ENCODE measurements at places on chromosomes 5 and 9.
A peak's percentile ranks its signal among the peaks of the same experiment; 100 is the strongest.

GRCh38 chr9:87113874-87114273 is 166.6 kb upstream of the GAS1 start:
- DNase-seq, result no peak

GRCh38 chr5:63125862-63126261 is 547.2 kb downstream of the LRRC70 start:
- DNase-seq, result peak; percentile 67

GRCh38 chr5:15835514-15835913 is 335.5 kb downstream of the FBXL7 start:
- peak; percentile 29 for DNase-seq

GRCh38 chr9:78301466-78301865 is 4.5 kb downstream of the PSAT1 start:
- DNase-seq, result peak; percentile 12

DNA sequence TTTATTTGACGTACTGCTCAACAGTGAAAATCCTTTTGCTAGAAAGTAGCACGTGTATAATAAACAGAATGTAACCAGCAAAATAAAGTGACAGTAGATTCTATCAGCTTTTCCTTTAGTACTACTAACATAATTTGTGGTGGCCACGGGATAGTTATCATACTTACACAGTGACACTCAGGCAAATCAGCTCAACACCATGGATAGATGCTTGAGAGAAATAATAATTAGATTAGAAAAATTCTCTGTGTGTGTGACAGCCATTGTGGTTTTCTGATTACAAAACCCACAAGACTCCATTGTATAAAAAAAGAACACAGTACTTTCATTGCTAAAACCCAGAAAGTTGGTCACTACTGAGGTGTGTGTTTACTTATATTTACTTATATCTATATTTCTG is 101.1 kb downstream of the MUSK start:
- DNase-seq, result peak; percentile 48

DNA sequence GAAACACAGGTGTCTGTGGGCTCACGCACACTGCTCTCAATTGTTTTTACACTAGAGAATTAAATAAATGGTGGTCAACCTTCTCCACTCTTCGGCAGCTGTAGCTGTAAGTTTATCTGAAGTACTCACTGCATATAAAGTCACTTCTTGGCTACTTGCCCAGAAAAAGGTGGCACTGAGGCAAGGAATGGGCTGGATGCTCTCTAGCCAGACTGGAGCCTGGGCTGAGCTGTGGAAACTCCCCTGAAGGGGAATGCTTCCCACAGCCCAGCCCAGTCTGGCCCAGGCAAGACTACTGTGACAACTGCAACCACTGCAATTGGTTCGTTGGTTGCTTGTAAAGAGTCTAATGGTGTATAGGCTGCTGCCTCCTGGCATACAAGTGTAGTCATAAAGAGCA is 4.5 kb downstream of the LEAP2 start:
- DNase-seq, result peak; percentile 44

GRCh38 chr9:19994296-19994695 is 205.5 kb upstream of the SLC24A2 start:
- peak; percentile 52 for DNase-seq

DNA sequence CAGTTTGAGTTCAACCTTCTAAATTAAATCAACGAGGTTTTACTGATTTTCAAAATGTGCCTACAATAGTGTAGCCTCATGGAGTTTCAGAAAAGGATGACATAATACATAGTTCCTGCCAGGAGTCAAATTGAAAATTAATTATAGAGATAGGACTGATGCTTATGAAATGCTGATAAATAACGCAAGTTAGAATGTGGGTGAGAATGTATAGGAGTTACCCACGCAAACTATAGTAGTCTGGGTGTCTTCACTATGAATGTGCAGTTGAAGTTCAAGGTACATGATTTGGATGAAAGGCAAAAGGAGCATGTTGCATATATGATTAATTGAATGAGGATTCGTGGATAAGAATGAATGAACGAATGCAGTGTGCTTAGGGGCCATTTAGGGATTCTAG is 95.7 kb downstream of the SV2C start:
- DNase-seq, result no peak

DNA sequence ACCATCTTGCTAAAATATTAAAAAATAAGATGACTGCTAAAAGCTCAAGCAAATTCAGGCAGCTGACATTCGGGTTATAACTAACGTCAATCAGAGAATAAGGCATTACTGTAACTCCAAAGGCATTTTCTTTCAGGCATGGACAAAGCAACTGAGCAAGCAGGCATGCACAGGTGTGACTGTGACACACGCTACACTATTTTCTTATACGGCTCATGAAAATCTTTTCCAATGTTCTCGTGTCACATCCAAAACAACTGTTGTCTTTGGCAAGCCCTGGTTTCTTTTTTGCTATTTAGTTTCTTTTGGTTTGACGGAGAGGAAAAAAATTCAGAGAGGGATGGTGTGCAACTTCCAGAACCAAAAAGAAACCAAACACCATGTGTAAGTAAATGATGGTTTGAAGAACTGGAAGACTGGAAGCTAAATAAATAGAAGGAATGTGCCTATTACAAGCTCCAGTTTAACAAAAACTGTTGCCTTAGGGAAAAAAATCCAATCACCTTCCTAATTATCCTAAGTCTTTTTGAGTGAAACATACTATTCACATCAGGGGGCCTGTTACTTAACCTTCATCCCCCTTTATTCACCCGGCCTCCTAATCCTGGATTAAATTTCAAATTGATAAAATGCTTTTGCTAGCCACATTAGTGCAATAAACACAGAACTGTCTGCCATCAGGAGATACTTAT is 277.6 kb downstream of the PSAT1 start:
- peak; percentile 13 for DNase-seq

GRCh38 chr9:27572566-27572917 is 739 bp downstream of the C9orf72 start:
- peak; percentile 57 for DNase-seq

- peak; percentile 46 for DNase-seq
These were observed 35.5 kb downstream of the VAV2 start for GRCh38 chr9:133956520-133957076.

DNA sequence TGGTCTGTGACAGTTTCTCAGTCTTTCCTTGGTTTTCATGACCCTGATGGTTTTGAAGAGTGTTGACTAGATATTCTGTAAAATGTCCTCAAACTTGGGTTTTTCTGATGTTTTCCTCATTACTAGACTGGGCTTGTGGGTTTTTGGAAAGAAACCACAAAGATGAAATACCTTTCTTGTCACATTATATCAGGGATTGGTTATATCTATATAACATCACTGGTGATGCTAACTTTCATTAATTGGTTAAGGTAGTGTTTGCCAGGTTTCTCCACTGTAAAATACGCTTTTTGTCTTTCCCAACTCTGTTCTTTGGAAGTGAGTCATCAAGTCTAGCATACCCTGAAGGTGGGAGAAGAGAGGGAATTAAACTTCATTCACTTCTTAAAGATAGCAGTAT is 3.3 kb upstream of the IL31RA start:
- peak; percentile 35 for DNase-seq

- no peak for DNase-seq
These were observed 73.7 kb upstream of the STK32A start for GRCh38 chr5:147160902-147161700.

DNA sequence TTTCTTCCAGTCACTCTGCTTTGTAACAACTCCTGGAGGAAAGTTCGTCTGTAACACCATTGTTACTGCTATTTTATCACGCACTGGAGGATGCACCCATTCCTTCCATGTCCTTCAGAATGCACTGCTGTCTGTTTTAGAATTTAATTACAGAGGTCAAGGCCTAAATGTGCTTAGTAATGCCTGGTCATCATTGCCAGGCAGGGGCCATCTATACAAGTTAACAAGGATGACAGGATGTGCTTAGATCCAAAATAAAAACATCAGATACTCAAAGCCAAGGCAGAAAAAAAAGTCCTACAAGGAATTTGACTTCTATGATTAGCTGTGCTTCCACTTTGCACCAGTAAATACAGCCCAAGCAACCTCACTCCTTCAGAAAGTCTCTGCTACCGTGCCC is 371.4 kb downstream of the SEMA5A start:
- DNase-seq, result peak; percentile 59

GRCh38 chr9:114396558-114397218 is 8.9 kb upstream of the AKNA start:
- DNase-seq, result peak; percentile 75

GRCh38 chr5:151020304-151021110 is at the start of gene GPX3:
GPX3 (plus strand) TSS chr5:151020591; CDS start chr5:151020655, 64 bp downstream.
- DNase-seq, result peak; percentile 74

- no peak for DNase-seq
These were observed 27.5 kb upstream of the HAND1 start for GRCh38 chr5:154505567-154505966.

- DNase-seq, result no peak
These were observed 33.7 kb downstream of the BICD2 start for GRCh38 chr9:92730897-92731296.

GRCh38 chr5:174217527-174217926 is 172.0 kb downstream of the NSG2 start:
- DNase-seq, result no peak

GRCh38 chr5:133967124-133967523 is 1.3 kb downstream of the C5orf15 start:
- DNase-seq, result peak; percentile 51

- no peak for DNase-seq
These were observed 266.3 kb downstream of the RAB3C start for GRCh38 chr5:58849223-58849622.

Measured in cardiac fibroblast (primary cell).